T-helper 17 cell (primary cell): ENCODE measurements at places on chromosomes 1 and 21. TPM values are rescaled to one million over a fixed set of nuclear protein-coding genes. Genes with fewer than 3 reads are reported as not detected.

- DNase-seq = no peak
Measured at GRCh38 chr1:30905403-30905802, 3.2 kb downstream of the SDC3 start.

- no peak for DNase-seq
Measured at GRCh38 chr1:84253036-84253435, 48.5 kb upstream of the SAMD13 start.

DNA sequence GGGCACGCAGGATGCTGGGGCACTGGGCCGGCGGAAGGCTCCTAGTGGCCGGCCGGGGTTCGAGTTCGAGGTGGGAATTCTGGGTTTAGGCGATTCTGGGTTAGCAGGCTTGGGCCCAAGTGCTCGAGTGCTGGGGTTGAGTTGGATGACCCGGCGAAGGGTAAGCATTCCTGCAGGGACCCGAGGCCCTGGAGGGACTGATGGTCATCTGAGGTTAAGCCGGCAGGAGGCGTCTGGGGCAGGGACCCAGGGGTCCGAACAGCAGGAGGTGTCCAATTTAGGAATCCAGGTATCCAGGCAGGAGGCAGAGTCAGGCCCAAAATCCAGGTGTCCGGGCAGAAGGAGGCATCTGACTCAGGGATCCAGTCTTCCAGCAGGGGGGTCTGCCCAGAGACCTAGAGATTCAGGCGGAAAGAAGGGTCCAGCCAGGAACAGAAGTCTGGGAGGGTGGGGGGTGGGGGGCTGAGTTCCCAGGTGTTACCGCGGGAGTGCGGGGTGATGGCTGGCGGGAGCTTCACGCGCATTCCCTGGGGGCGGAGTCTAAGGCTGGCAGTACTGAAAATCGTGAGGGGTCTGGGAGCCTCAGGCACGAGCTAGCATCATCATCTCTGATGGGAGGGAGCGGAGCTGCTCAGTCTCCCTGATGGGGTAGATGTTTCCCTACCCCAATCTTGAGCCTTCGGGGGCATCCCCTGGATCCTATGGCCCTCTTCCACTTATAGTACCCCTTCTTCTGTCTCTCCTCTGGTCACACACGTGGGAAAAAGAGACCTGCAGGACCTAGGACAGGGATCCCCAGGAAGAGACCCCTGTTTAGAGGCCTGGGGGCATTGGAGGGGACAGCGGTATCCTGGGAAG, 585 bp downstream of the GPR3 start:
- DNase-seq = no peak

DNA sequence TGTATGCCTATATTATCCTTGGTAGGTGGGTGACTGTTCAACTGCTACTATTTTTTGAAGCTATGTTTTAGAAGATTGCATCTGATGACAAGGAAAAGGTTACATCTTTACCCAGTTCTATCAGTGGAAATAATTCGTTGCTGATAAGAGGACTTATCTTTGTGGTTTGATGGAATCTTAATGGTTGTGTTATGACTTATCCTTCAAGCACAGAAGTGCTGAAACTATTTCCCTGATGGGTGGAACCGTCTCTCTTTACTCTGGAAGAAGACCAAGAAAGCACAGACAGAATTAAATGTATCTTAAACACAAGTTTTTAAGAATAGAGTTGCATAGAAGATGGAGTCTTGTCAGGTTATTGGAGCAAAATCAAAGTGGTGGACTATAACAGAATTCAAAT, 437.7 kb upstream of the KAZN start:
- no peak for DNase-seq

DNA sequence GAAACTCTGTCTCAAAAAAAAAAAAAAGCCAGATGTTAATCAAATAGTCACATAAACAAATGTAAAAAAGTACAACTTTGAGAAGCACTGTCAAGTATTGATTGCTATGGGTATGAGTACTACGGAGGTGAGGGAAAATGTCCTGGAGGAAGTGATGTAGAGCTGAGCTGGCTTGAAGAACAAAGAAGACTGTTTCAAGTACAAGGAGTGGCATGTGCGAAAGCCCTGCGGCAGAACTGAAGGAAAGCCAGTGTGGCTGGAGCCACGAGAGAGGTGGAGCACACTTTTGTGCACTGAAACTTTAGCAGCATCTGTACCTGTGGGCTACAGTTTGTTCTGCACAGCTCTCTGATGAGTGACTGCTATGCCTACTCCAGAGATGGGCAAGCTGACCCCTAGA, 5.4 kb upstream of the RPS6KA1 start:
- no peak for DNase-seq

- DNase-seq = no peak
Measured at GRCh38 chr1:45621895-45622523, 1.8 kb downstream of the CCDC17 start.

GRCh38 chr1:47527653-47528272, 89.9 kb downstream of the FOXD2 start:
- DNase-seq = no peak

GRCh38 chr1:97384294-97384968, 536.4 kb downstream of the DPYD start:
- DNase-seq = no peak

GRCh38 chr1:149932474-149932873, 4.2 kb downstream of the MTMR11 start:
- no peak for DNase-seq

- no peak for DNase-seq
Measured at GRCh38 chr21:41510500-41510899, 2.5 kb upstream of the TMPRSS2 start.

DNA sequence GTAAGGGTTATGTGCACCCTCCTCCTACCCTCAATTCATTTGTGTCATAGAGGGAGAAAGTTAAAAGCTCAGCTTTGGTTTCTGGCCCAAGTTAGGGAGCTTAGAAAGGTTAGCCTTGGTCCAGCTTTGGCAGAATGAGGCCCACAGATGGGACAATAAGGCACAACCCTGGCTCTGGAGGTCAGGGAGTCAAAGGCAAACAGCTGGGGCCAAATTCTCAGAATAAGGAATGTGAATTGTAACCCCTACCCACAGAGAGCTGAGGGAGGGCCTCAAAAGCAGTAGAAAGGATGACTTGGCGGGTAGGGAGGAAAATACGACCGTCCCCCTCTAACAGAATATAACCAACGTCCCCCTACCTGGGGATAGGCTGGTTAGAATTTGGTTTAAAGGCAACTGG, 9.0 kb downstream of the CERS2 start:
- no peak for DNase-seq

GRCh38 chr1:19450811-19451515, 34.4 kb downstream of the CAPZB start:
- DNase-seq = no peak

GRCh38 chr1:161187311-161187710, 10.0 kb upstream of the B4GALT3 start:
- no peak for DNase-seq

DNA sequence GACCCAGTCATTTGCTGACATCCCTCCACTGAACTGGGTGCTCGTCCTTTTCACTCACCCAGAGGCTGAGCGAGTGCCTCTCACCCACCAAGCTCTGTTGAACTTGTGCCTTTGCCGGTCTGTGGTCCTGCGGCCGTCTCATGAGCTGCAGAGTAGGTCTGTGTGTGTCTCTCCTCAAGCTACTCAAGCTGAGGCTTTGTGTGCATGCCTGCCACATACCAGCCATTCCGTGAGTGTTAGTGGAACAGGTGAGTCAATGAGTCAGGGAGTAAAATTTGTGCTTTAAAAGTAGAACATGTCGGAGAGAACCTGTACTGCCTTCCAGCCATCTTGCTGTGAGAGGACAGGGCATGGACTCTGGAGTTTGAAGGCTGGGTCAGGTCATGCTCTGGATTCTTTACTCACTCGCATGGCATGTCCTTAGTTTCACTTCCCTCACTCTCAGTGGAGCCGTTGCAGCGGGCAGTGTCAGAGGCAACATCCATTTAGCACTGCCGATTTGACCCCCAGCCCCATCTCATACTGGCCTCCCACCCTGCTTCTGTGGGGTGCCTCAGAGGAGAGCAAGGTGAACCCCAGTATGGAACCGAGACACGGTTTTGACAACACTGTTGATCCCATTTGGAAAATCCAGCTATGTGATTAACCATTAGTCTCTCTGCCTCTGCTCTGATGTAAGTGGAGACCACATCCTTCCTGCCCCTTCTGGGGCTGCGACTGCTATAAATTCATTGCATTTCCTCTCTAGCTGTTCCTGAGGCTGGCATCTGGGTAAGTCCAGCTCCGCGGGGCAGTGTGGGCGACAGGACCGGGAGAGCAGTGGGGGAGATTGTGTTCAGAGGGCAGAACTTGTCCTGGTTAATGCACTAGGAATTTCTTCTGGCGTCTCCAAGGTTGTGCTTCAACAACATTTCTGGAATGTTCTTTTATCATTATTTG, at the start of gene NLRP3:
NLRP3 (plus strand) TSS at position 751 of the 939 bp plus-strand sequence. CDS start 2,628 bp downstream, outside the sequence.
- no peak for DNase-seq

Gene TAL1
- total RNA-seq = 44.2 TPM

Gene CASQ2
- not detected for total RNA-seq

Gene KIFAP3
- total RNA-seq = 12.7 TPM

Gene AMPD1
- total RNA-seq = not detected

Gene WRAP73
- 25.9 TPM for total RNA-seq

Gene NEK2
- 1.6 TPM for total RNA-seq

Gene C8A
- total RNA-seq = not detected

Gene ELF3
- total RNA-seq = 1.6 TPM

Gene UBL4B
- total RNA-seq = not detected

Gene STRIP1
- 70.1 TPM for total RNA-seq
